Bladder microvascular endothelial cell (primary cell): ENCODE measurements at places on chromosomes 1 and 21. TPM values are rescaled to one million over a fixed set of nuclear protein-coding genes. Genes with fewer than 3 reads are reported as not detected.

The GLIS1 gene
- under 0.01 TPM in 1 of 2 replicates, not detected in the other for total RNA-seq

The THEM5 gene
- not detected in 2 replicates for total RNA-seq

The MPZ gene
- total RNA-seq: 0.76 and 0.81 TPM in 2 replicates

The HIVEP3 gene
- total RNA-seq: 0.32 and 2.1 TPM in 2 replicates

The LCE1B gene
- total RNA-seq: not detected in 2 replicates

The TPRG1L gene
- 28.2 and 37.4 TPM in 2 replicates for total RNA-seq

The SLC44A5 gene
- total RNA-seq: 0.16 and 1.6 TPM in 2 replicates

The EPHA2 gene
- 72.7 and 298 TPM in 2 replicates for total RNA-seq
